ENCODE measurements at places on chromosomes 7 and 10.

DNA sequence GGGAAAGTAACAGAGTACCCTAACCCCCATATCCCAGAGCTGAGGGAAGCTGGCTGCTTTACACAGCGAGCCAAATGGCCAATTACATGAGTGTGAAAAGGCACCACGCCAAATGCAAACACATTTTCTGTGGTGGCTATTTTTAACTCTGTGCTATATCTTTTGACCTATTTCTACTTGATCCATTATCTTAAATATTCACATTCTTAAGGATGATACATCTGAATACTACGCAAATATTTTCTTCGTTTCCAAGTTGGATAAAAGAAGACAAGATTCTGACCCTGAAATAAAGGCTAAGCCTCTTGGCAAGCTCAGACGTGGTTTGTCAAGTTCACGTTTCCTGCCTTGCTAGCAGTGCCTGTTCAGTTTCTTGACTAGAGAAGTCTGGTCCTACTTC, 146.7 kb upstream of the TMEM196 start:
- no peak for DNase-seq

DNA sequence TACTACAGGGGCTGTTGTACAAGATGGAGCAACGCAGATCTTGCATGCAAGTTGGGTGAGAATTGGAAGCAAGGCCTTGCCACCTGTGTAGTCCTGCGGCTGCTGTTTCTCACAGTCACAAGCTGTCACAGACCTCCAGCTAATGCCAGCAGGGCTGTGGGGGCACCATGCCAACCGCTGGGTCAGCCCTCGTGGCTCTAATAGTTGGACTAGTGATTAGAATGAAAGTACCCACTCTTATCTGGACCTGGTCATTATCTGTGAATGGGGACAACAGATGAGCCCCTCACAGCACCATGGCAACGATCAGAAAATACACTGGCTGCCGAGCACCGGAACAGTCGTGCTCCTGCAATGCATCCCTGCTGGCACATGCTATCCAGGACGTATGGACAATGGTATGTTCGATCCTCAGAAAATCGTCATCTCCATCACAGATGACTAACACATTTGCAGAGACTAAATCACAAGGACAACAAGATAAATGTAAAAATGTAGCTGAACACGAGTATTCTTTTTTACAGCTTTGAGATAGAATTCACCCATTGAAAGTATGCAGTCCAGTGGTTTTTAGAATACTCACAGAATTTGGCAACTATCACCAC, 80.4 kb upstream of the CALN1 start:
- DNase-seq = no peak

GRCh38 chr10:119677126-119677525, 25.9 kb downstream of the BAG3 start:
- no peak for DNase-seq

DNA sequence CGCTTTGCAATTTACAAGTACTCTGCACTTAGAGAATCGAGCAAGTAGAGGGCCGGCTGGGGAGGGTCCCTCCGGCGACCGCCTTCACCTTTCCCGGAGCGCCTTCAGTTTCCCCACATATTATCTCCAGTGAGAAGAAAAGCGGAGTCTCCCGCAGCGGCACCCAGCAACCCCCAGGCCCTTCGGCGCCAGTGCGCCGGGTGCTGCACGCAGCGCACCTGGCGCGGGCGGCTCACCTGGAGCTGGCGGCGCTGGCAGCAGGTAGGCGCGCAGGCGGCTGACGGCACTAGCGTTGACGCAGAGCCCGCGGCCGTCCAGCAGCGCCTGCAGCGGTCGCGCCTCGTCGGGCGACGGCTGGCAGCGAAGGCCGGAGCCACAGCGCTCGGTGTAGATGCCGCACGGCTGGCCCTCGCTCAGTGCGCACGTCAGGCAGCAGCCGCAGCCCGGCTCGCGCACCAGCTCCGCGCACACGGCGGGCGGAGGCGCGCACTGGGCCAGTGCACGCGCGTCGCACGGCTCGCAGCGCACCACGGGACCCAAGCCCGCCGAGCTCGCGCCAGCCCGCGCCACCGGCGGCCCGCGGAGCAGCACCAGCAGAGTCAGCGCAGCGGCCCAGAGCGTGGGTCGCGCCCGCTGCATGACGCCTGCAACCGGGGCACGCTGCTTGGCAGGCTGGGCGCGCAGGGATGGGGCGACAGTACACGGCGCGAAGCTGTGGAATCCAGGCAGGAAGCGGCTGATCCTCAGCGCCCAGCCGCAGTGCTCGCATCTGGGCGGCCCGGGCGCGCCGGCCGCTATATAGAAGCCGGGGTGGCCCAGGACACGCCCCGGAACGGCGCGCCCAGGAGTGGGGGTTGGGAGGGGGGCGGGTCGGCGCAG, at the start of gene IGFBP3:
TSS of gene IGFBP3 (minus strand) at position 771 of the 879 bp plus-strand sequence. CDS start at position 639, 132 bp downstream.
- no peak for DNase-seq

- DNase-seq = no peak
Measured at GRCh38 chr7:28908775-28909174, 49.4 kb downstream of the TRIL start.

DNA sequence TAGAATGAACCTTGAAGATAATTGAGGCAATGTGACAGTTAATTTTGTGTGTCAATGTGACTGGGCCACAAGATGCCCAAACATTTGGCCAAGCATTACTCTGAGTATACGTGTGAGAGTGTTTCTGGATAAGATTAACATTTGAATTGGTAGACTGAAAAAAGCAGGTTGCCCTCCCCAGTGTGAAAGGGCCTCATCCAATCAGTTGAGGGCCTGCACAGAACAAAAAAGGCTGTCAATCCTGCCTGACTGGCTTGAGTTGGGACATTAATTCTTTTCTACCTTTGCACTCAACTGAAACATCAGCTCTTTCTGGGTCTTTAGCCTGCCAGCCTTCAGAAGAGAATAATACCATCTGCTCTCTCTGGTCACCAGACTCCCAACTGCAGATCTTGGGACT, 56.6 kb upstream of the PDE1C start:
- DNase-seq = no peak

GRCh38 chr10:69729326-69730048, 72.2 kb upstream of the COL13A1 start:
- DNase-seq = no peak
